NCI-H460 (cell line): ENCODE measurements at places on chromosomes 2 and 18.

- DNase-seq, result no peak
Observed at GRCh38 chr2:113211226-113212105, 37.7 kb downstream of the PSD4 start.

- DNase-seq, result no peak
Observed at GRCh38 chr18:13389491-13390131, 171.1 kb downstream of the LDLRAD4 start.

GRCh38 chr18:46319783-46320182, 215.6 kb downstream of the HAUS1 start:
- DNase-seq, result no peak

DNA sequence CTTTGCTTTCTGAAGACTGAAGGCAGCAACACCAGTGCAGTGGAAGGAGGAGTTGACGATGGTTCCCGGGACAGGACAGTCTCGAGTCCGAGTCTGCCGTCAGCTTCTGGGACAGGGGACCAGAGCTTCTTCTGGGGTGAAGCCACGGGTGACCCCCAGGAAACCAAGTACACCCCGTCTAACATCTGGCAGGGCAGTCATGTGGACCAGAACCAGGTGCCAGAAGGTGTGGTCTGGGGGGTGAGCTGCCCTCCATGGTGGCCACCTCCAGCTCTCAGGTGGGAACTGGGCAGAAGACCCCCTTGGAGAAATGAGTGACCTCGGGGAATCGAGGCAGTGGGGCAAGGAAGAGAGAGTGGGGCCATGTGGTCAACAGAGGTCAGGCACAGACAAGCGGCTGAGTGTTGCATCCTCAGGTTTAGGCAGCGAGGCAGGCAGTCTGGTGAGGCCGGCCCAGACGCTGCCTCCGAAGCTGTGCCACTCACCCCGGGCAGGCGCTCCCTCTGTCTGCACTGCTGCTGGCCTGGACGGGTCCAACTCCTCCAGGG, 204.3 kb downstream of the HDAC4 start:
- no peak for DNase-seq
